ENCODE measurements at places on chromosomes 16 and 17.

GRCh38 chr16:23584186-23585076 is 11.7 kb downstream of the NDUFAB1 start:
- no peak for DNase-seq

DNA sequence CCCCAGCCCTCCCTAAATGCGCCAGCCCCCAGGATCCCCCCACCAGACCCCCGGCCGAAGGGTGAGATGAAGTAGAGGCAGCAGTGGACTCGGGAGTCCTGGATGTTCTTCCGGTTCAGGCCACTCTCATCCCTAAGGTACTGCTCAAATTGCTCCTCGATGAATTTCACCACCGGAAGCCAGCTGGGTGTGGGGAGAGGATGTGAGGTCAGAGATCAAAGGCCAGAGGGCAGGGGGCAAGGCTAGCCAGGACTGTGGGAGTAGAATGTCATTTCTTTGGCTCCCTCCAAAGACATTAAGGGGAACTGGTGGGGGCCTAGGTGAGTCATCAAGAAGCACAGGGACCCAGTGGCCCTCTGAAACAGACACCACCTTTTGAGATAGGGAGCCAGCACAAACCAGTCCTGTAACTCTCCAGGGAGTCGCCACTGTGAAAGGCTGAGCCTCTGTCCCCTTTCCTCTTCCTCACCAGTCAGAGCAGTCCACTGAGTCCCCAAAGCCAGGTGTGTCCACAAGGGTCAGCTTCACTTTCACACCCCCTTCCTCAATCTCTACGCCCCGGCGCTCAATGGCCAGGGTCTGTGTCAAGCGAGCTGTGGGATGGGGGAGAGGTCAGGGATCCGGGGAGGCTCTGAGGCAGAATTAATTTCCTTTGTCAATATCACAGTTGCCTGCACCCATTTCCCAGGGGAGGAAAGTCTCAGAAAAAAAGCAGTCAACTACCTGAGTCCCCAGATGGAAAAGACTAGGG is 895 bp downstream of the SEPTIN1 start:
- peak; percentile 48 for DNase-seq

GRCh38 chr17:45719335-45720071 is 64.6 kb upstream of the CRHR1 start:
- no peak for DNase-seq

- no peak for DNase-seq
Observed at GRCh38 chr16:61681124-61681523, 355.1 kb downstream of the CDH8 start.

DNA sequence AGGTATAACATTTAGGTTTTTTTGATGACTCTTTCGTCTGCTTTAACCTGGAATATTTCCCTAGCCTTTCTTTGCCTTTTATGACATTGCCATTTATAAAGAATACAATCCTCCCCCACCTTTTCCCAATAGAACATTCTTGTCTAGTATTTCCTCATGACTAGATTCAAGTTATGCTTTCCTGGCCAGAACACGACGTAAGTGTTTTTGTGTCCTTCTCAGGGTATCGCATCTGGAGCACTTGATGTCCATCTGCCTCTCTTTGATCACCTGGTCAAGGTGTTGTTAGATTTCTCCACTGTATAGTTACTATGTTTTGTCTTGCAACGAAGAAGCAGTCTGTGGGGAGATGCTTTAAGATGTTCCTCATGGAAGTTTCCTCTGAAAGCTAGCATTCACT is 87.4 kb downstream of the MSI2 start:
- DNase-seq: no peak

DNA sequence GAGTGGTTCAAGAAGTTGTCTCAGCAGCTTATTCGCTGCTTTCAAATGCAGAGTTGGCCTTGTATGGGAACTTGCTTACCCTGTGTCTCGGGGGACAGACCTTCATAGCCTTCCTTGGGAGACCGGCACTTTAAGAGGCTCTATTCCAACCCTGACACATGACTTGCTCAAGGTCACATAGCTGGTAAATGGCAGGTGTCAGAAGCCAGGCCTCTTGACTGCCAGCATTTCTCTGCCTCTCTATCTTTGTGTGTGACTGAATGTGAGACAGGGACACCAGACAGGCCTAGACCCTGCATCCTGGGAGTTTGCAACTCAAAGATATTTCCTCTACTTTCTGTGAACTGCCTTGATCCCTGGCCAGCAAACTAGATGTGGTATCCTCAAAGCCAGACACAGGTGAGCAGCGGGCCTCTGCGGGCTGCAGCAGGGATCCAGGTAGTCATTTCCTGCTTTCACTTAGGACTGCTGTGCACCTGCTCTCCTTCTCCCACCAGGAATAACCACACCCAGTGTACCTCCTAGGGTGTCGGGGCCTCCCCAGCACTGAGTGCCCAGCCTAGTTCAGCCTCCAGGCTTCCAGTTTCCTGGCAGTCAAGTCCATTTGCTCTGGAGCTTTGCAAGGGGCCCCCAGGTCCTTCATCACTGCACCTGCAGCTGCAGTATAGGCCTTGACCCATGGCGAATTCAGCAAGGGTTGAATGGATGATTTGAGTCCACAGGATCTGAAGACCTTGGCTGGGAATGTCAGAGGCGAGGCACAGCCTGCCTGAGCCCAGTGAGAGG is 116.6 kb upstream of the TNRC6C start:
- DNase-seq: no peak

GRCh38 chr16:49597796-49598195 is 224.2 kb downstream of the C16orf78 start:
- DNase-seq: peak; percentile 42

GRCh38 chr17:5126719-5127488 is 11.1 kb downstream of the USP6 start:
- peak; percentile 25 for DNase-seq

DNA sequence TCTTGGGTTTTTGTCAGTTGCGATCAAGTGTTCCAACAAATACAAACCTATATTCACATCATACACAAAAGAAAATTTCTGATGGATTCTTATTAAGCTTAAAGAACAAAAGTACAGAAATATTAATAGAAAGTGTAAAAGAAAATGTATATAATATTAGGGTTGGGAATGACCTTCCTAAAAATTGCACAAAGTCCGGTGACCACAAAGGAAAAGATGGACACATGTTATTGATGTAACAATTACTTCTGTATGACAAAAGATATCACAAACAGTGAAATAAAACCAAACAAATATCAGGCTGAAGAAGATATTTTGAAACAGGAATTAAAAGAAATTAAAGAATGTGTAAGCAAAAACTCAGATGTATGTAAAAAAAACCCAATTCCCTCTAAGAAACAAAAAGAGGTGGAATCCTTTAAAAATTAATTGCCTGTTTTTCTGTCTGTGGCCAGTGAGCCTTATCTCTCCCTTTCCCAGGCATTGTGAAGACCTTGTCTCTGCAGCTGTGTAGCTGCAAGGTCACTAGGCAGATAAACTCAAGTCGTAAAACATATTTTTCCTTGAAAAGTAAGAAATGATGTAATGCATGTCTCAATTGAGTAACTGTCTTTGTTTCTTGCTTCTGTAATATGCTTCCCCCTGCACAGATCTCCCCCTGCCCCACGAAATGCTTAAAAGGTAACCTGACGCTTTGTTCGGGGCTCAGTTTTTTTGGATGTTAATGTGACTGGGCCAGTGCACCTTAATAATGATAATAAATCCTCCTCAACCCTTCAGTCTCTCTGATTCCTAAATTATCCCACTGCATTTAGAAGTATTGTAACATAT is 2.8 kb downstream of the ST6GALNAC1 start:
- DNase-seq: no peak

GRCh38 chr16:14345512-14346115 is 274.5 kb downstream of the MRTFB start:
- DNase-seq: no peak

- no peak for DNase-seq
Observed at GRCh38 chr16:4136229-4136813, 20.1 kb upstream of the ADCY9 start.

GRCh38 chr16:73890186-73891128 is 406.2 kb upstream of the PSMD7 start:
- DNase-seq: no peak

DNA sequence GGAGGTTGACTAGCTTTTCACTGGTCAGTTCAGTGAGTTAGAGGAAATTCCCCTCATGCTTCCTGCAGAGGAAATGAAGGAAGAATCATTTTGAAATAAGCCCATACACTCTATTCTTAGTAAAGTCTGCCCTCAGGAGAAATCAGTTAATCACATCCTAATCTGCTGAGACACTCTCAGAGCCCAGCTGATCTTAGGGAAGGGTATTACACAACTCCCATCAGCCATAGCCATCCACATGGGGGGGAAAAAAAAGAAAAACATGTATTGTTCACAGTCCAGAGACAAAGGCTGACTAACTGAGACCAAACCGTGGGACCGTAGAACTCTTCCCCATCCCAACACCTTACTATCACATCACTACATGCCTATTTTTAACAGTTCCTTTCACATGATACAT is 722.3 kb downstream of the CDH8 start:
- DNase-seq: no peak
